Stimulated activated CD4-positive, alpha-beta T cell treated with anti-CD3 and anti-CD28 coated beads, Interleukin-15, amount 100 ng/mL, for 48 hours (primary cell): ENCODE measurements at places on chromosomes 5 and 9.

GRCh38 chr9:79610791-79611614, 39.2 kb downstream of the TLE4 start:
- DNase-seq = no peak

DNA sequence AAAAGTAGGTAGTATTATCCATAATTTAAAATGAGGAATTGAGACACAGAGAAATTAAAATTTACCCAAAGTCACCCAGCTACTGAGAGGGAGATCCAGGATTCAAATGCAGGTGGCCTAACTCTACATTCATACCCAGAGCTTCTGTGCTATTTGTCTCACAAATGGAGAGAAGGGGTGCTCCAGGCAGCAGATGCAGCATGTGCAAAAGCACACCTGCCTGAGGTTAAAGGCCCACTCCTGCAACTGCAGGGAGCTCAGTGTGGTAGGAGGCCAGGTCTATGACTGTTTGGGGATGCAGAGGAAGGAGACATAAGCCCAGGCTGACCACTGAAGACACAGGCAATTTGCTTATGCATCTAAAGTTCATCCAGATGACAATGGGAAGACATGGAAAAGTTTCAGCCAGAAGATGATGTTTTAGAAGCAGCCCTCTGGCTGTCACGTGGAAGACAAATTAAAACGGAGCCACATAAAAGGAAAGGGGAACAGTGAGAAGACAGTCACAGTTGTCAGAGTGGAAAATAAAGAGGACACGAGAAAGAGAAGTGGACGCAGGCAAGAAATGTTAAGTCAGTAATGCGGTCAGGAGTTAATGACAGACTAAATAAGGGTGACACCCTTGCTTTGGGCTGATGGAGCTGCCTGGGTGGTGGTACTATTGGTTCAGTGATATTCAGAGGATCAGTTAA, 214.7 kb downstream of the EBF1 start:
- DNase-seq = no peak

DNA sequence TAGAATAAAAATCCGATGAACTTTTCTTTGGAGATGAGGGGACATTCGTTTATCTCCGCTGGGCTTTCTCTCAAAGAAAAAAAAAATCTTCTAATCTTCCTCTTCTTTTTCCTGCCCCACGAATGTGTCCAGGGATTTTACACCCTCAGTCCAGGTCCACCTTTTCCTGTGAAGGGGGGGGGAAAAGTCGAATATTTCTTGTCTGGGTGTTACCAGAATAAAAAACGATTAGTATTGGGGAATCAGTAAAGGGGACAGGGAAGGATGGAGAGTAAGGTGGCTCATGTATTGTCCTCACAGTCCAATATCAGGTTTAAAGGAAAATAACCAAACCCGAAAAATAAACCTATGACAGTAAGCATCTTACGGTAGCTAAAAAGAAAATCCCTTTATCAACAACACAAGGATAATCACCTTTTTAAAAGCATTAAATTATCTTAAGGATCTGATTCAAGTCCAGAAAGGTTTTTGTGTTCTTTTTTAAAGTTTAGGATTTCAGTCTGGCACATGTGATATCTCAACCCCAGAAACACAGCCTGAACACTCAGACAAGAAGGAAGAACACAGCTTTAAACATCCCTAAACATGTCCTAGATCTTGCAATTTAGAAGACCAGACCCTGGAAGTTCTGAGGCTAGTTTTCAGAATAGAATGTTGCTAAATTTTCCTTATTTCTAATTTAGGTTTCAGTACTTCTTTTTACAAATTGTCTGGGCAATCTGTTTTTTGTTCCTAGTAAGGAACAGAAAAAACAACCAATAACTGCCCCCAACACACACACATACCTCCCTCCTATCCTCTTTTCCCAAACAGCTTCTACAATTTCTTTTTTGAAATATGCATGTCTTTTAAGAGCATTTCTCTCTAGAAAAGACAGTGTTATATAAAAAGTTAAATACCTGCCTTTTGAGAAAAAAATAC, 1.2 kb downstream of the ZNF608 start:
- DNase-seq = no peak

DNA sequence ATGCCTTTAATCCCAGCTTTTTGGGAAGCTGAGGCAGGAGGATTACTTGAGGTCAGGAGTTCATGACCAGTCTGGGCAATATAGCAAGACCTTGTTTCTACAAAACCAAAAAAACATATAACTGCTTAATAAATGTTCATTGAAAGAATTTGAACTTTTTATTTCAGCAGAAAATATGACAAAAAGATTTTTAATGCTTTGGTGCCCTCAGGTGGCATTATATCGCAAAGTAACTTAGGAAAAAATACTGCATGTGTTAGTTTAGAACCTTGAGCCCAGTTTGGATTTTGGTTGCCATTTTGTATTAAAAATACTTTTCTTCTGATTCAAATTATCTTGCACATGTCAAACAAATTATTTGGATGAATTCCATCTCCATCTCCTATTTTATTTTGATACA, 103.2 kb downstream of the GPBP1 start:
- DNase-seq = no peak

- DNase-seq = no peak
These were observed 425.5 kb upstream of the DAB2 start for GRCh38 chr5:39850291-39850690.

DNA sequence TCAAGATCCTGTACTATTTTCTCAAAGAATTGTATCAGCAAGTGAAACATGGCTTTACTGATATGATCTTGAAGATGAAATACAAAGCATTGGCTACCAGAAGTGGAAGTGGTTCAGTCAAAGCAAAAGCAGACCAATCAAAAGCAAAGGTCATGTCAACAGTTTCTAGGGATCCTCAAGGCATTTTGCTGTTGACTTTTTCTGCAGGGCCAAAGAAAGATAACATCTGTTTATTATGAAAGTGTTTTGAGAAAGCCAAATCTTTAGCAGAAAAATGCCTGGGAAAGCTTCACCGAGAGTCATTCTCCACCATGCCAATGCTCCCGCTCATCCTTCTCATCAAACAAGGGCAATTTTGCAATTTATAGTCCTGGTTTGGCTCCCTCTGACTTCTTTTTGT, 90.3 kb upstream of the ACO1 start:
- DNase-seq = no peak

- no peak for DNase-seq
These were observed 126.1 kb downstream of the DRD1 start for GRCh38 chr5:175317872-175318271.
